ENCODE measurements at places on chromosomes 11 and 22.

DNA sequence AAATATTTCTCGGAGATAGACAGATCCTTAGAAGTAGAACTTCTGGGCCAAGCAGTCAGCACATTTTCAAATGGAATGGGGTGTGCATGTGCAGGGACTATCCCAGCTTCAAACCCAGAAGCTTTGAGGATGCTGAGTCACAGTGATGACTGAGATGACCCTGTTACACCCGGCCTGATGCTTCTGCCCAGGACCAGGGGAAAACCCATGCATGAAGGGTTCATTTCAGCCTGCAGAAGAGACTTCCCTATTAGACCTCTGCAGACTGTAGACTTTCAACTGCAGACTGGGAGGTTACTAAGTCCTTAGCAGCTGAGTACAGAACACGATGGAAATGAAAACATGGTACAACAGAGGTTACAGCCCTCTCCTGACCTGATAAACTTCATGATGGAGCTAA lies 3.6 kb upstream of the OR2AT4 start:
- no peak for DNase-seq

DNA sequence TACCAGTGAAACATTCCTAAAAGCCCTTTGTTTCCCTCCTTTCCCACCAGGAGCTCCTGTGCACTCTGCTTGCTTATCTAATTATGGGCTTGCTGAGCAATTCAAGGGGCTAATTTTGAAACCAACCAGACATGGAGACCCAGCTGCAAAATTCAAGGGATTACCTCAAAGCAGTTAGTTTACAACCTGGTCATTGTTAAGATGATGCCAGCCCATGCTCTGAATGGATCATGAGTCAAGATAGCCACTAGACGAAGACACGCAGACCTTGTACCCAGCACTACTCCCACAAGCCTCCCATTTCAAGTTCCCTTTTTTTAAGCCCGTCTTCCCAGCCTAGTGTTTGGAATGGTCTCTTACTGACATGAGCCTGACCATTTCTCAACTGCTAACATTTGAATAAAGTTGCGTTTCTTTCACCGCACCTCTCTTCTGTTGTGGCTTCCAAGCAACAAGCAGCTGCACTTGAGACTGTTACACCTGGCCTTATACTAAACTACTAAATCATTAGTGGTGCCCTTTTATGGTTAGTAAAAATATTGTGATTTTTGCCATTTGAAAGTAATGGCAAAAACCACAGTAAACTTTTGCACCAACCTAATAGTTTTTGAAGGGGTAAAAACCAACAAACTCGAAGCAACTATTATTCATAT lies 315.3 kb upstream of the LUZP2 start:
- no peak for DNase-seq

DNA sequence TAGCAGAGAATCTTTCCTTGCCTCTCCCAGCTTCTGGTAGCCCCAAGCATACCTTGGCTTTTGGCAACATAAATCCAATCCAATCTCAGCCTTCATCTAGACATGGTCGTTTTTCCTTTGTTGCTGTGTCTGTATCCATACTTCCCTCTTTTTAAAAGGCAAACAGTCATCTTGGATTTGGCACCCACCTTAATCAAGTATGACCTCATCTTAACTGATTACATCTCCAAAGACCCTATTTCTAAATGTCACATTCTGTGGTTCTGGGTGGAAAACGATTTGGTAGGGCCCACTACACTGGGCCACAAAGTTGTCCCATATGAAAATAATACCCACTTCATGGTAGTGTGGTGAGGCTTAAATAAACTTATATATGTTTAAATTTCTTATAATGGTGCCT lies 852 bp downstream of the BUD13 start:
- no peak for DNase-seq

GRCh38 chr11:125069008-125069407 lies 5.9 kb downstream of the SLC37A2 start:
- DNase-seq = no peak

DNA sequence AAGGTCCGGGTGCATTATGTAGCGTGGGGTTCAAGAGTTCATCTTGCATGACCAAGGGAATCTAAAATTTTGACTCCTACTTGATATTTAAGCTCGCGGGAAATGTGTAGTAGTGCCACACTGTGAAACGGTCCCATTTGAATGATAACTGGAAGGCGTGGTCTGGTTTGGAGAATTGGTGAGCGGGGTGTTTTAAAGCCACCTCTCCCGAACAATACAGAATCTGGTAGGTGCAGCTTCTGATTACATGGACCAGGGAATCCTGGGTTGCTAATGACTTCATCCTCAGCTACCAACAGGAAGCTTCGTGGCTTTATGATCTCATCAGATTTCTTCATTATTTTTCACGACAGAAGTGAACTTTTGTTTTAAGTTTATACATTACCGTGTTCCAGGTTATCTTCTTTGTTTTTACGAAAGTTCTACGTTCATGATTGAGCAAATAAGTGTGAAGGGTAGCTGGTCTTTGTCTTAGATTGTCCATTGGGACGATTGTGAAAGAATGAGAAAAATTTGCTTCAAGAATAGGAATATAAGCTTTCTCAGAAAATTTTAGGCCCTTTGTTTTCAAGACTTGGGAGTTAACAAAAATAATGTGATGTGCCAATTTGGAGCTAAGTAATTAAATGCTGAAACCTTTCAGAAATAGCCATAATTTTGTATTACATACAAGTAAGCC lies 1.7 kb downstream of the QSER1 start:
- DNase-seq = peak; percentile 89

GRCh38 chr11:31798554-31799434 lies 12.3 kb downstream of the PAX6 start:
- no peak for DNase-seq

DNA sequence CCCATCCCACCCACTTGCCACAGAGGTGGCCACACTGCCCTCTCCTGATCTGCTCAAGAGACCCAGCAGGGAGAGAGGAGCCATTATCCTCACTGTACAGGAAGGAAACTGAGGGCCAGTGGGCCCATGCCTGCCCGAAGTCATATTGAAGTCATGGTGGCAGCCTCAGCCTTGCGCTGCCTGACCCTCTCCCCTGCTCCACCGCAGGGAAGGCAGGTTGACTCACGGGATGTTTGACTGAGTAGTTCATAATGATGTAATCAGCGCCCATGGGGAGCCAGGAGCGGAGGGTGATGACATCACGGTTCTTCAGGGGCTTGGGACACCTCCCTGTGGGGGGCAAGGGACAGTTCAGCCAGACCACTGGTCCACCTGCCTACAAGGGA lies 6.1 kb upstream of the ARAP1 start:
- DNase-seq = no peak

GRCh38 chr11:126115816-126116331 lies 53.2 kb upstream of the CDON start:
- peak; percentile 40 for DNase-seq

DNA sequence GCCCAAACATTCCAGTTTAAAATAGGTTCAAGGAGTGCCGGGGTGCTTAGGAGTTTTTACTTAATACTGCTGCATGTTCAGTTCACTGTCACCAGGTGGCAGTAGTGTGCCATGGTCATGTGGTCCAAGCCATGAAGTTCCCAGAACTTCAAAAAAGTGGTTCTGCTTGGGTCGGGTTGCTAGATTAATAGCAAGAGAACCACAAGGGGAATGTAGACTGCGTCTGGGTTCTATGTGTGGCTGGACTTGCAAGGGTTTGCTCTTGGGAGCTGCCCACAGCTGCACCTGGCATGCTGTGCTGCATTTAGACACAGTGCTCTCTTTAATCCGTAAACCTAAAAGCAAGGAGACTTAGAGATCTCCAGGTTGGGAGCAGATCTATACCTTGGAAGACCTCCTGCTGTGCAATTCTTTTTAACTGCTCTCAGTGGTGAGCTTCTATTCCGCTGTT lies 6.5 kb upstream of the SPON1 start:
- no peak for DNase-seq

DNA sequence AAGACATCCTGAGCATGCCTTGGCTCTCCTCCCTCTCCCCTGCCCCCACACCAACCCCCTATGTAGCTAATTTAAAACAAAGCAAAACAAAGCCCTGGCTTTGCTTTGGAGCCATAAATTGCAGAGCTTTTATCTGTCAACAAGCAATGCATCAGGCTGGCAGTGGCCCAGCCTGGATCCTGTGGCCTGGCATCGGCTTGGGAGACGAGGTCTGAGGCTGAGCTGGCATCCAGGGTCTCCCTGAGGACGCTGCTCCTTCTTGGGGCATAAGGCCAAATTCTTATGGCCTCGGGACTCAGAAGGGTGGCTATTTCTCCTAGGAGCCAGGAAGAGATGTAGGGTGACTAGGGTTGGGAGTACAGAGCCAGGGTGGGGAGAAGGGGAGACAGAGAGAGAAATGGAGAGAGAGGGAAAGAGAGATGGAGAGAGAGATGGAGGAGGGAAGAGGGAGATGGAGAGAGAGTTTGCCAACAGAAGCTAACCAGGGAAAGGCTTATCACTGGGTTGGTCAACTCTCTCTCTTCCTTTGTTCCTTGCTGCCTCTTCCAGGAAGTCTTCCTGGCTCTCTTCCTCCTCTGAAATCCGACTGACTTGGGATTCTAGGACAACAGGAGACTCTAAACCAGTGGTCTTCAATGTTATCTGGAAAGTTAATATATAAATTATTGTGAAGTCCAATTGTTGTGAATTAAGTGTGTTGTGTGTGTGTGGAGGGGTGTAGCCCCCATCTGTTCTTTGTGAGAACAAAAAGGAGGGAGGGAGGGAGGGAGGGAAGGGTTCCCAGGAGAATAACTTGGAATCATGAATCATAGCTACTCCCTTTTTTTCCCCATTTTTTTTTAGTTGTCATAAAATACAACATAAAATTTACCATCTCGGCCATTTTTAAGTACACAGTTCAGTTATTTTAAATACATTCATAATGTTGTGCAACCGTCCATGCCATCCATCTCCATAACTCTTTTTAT lies 29.1 kb downstream of the TSPAN18 start:
- no peak for DNase-seq

DNA sequence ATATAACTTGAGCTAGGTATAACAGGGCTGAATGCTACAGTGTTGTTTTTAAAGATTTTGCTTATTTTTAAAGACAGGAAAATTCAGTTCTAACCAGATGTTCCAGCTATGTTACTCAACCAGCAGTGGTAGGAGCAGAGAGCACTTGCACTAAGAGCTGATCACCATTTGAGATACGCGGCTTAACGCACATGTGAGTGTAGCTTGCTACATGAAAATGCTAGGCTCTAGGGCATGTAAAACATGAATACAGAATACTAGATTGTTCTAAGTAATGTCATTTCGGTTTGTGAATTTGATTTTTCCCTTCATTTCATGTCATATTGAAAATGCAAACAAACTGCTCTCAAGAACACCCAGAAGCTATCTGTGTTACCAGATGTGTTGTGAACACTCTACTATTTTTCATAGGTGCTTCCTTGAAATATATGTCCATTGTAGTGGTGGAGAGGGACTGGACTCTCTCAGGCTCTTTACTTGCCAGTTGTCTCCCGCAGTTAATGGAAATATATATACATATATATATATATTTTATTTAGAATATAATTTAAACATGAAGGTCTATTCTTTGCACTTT lies 10.8 kb upstream of the TECTA start:
- no peak for DNase-seq

GRCh38 chr22:27799015-27799826 lies 2.3 kb downstream of the MN1 start:
- no peak for DNase-seq

GRCh38 chr22:35660291-35661127 lies 12.3 kb downstream of the APOL6 start:
- DNase-seq = peak; percentile 45

GRCh38 chr11:29309992-29310391 lies 706.8 kb downstream of the KCNA4 start:
- DNase-seq = no peak

GRCh38 chr11:130490682-130491449 lies 42.4 kb downstream of the ADAMTS15 start:
- DNase-seq = no peak

GRCh38 chr22:46418827-46419226 lies 83.3 kb downstream of the TRMU start:
- no peak for DNase-seq

- no peak for DNase-seq
These were observed 1.4 kb downstream of the XBP1 start for GRCh38 chr22:28798810-28799605.

GRCh38 chr11:13972043-13972910 lies 9.8 kb downstream of the SPON1 start:
- no peak for DNase-seq

DNA sequence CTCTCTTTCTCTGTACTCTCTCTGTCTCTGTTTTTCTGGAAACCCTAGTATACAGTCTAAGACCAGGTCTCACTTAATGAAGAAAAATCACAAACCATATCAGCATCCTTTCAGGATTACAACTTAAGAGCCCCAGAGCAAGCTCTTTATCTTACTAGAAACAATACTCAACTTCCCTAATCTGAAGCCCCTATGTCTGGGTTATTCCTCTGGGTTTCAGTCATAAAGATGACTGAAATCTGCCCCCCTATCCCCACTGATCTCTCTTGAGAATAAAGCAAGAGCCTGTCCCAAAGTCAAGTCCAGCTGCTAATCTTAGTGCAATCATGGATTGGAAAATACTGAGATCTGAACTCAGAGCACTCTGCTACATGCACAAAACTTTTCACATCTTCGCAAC lies 53.9 kb upstream of the PICALM start:
- no peak for DNase-seq

GRCh38 chr11:76621466-76621865 lies 49.1 kb downstream of the LRRC32 start:
- no peak for DNase-seq

DNA sequence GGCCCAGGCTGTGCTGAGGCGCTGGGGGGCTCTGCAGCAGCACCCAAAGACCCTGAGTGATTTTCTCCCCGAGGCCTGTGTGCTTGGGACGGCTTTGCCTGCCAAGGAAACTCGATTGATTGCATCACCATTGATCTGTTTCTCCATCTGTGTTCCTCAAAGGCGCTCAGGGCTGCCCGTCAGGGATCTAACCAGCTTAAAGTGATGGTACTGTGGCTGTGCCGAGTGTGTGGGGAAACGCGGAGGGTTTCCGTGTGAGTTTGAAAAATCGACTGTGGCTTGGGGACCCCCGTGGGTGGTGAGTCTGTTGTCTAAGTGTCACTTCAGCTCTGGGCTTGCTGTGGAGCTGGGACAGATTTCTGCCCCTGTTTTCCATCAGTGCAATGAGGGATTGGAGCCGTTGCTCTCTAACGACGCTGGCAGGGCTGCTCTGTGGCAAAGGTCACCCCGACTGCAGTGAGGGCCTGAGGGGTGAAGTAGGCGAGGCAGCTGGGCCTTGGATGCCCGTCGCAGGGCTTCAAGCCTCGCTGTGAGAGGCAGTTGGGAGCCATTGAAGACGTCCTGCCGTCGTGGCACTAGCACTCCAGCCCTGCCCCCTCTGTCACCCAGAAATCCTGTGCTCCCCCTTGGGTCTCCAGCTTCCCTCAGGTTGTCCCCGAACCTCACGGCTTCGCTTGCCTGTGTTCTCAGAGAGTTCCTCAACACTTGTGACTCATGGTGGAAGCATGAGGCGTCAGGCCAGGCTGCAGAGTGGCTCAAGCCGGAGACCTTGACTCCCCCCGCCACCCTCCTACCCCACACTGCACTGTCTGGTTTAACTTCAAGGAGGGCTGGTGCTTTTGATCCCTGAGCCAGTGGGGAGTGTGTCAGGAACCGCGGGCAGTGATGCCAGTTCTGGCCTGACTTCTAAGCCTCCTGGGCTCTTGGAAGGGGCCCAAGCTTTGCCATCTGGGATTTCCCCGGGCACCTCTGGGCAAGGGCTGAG lies 21.8 kb downstream of the CACNA1I start:
- no peak for DNase-seq

GRCh38 chr11:6480299-6480914 lies 724 bp downstream of the ARFIP2 start:
- DNase-seq = no peak

GRCh38 chr11:77190331-77191075 lies 62.5 kb downstream of the MYO7A start:
- no peak for DNase-seq

- no peak for DNase-seq
These were observed 21.1 kb upstream of the LRRC32 start for GRCh38 chr11:76691655-76692054.

Measured in NCI-H2171 (cell line).